COR-L47 (cell line): ENCODE measurements at places on chromosomes 5 and 9.
A peak's percentile ranks its signal among the peaks of the same experiment; 100 is the strongest.

DNA sequence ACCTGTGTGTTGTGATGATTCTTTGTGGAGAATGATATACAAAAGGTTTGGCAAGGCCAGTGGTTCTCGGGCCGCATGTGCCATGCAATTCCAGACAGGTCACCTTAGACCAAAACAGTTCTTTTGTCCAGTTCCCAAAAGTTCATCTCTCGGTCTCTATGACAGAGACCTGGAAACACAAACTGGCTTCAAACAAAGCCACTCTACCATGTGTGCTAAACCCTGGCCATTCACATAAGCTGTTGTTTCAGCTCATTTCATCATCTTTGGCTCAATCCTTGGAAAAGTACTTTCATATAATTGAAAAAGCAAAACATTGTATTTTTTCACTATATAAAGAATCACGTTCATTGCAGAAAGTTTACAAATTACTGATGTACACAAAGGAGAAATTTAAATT is 210.5 kb upstream of the SEMA6A start:
- DNase-seq = no peak

- no peak for DNase-seq
These were observed 92.5 kb downstream of the PCDH1 start for GRCh38 chr5:141785711-141786110.

DNA sequence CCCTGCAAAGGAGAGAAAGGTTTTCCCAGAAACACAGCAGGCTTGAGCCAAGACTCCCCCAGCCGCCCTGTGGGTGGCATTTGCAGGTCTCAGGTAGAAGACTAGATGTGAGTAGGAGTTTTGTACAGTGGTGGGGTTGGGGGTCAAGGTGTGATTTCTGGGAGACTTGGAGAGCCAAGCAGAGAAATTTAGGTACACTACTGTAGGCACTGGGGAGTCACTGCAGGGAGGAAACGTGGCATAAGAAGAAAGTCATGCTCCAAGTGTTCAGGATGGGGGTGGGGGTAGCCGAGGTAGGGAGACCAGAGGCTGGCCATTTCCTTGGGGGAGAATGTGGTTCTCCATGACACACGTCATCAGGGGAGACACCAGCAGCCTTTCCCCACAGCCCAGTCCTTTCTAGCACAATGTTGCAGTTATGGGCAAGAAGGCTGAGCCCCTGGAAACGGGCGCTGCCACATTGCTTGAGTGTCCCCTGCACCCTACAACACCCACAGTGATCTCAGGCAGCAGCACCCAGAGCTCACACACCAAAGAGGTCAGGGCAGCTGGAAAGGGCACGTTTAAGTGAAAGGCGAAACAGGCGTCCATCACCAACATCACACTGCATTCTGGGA is 210.5 kb downstream of the FSTL4 start:
- DNase-seq = no peak

- DNase-seq = no peak
These were observed 9.9 kb upstream of the B4GALT1 start for GRCh38 chr9:33177086-33177485.

DNA sequence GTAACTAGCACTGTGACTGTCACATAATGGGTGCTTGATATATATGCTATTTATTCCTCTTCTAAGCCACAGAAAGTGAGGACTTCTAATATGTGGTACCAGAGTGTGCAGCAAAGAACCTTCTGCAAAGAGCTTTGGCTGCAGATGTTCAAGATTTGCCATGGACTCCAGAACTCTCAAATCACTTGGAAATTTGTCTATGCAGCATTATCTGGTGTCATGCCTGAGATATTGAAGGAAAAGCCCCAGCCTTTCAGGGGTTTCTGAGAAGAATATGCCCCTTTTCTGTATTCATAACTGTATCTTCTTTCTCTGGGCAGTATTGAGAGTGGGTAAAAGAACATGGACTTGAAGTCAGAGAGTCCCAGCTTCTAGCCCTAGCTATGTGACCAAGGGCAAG is 4.8 kb upstream of the G3BP1 start:
- DNase-seq = no peak

- no peak for DNase-seq
These were observed 308.9 kb downstream of the SLIT3 start for GRCh38 chr5:168992016-168992415.

GRCh38 chr9:81531511-81531910 is 157.8 kb downstream of the TLE1 start:
- DNase-seq = no peak

DNA sequence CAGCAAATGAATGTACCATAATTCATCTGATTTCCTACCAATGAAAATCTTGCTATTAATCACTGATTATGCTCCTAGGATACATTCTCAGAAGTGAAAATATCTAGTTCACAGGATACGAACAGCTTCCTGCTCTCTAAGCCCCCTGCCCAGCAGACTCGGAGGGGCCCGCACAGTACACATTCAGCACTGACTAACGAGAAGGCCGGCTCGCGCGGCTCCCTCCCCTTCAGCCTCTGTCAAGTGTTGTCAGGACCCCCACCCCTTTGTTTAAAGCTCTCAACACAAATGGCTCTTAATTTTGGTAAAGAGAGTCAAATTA is 82.0 kb downstream of the PRRT1B start:
- no peak for DNase-seq

DNA sequence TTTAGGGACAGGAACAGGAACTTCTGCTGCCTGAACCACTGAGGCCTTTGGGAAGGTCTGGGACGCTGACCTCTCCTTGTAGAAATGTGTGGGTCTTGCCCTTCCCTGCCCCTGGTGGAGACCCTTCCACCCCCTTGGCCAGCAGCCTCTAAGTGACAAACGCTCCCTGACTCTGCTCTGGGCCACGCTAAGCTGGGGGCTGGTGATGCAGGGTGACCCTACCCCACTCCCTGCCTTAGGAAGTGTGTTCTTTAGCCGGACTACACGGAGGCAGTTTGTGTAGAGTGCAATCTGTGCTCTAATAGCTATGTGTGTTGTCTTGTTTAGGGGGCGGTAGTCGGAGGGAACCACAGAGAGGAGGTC is 123.0 kb downstream of the COL23A1 start:
- no peak for DNase-seq

- no peak for DNase-seq
These were observed 269.0 kb downstream of the DENND1A start for GRCh38 chr9:123660691-123661466.

GRCh38 chr9:111572950-111573604 is 26.4 kb downstream of the PTGR1 start:
- DNase-seq = peak; percentile 67

DNA sequence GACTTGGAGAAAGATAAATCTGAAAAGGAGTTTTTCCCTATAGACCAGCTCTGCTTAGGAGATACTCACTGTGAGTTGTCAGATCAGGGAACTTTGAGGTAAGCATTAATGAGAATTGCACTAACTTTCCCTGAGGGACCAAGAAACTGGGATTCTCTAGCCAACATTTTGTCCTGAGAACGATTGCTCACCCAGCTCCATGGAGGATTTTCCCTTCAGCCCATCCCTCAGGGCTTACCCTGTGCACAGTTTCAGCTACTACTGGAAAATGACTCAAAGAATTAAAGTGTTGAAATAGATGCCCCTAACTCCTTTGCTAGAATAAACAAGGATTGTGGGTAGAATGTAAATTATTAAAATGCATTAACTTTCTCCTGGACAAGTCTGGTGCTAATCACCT is 237.2 kb upstream of the IL12B start:
- no peak for DNase-seq

GRCh38 chr9:68648971-68649370 is 56.1 kb upstream of the PIP5K1B start:
- no peak for DNase-seq

DNA sequence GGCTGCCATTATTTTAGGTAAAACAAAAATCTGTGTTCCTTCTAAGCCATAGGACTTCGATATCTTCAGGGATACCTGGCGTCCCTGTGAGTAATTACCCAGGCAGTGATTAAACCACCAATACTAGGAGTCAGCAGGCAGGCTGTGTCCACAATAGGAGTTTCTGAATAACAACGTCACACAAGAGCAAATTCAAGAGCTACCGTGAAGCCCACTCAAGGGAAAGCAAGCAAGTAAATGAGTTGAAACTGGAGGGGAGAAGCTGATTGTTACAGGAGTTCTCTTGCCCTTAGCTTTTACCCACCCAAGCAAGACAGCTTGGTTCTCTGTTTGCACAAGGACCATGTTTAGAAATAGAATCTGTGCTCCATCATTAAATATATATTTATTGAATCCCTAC is 50.8 kb downstream of the SEMA5A start:
- DNase-seq = no peak

GRCh38 chr9:5269249-5269715 is 35.2 kb downstream of the RLN2 start:
- DNase-seq = no peak

DNA sequence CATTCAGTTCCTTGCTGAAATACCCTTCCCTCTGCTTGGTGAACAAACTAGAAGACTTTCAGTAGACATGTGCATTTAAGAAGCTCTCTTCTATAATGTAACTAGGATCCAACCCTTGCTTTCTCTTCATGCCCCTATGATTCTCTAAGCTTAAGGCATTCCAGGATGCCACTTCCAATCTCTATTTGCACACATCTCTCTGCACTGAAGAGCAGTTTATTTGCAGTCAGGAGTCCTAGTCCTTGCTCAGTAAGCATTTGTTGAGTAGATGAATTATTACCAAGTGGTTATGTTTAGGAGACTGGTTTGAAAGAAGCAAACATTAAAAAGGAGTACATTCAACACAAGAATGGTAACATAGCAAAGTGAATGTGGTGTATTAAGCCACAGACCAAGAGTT is 274.2 kb upstream of the KLF9 start:
- no peak for DNase-seq

GRCh38 chr5:77322406-77322805 is 111.9 kb downstream of the PDE8B start:
- peak; percentile 19 for DNase-seq

DNA sequence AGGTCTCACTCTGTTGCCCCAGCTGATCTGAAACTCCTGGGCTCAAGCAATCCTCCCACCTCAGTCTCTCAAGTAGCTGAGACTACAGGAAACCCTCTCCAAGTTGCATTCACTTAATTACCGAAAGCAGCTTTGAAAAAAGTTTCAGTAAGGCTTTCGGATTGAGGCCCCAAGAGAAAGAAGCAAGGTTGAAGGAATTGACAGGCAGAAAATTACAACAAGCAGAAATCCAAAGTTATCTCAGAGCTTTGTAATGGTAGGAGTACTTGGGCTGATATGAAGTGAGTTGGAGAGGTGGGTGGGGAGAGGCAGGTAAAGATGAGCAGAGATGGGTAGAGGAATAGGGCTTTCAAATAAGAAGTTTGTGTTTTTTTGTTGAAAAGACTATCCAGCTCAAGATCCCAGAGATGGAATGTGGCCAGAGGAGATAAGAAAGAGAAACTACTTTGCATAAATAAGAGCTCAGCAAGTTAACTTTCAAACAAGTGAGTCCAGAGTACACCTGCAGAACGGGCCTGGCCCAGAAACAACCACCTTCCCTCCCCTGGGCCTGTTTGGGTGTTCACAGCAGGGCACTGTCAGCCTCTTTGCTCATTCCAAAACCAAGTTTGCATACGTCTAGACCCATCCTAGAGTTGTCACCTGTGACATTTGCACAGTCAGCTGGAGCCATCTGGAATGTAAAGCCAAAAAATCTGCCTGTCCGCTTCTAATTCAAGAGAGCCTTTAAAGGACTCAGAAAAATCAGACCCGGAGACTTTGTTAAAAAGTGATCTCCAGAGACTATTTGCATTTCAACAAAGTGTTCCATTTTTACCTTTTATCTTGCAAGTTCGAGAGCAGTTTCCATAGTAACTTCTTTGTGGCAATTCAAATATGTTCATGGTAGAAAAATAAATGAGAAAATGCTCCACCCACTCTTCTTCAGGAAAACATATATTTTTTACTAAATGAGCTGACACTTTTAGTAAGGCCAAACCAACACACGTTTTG is 2.2 kb upstream of the CLINT1 start:
- no peak for DNase-seq

DNA sequence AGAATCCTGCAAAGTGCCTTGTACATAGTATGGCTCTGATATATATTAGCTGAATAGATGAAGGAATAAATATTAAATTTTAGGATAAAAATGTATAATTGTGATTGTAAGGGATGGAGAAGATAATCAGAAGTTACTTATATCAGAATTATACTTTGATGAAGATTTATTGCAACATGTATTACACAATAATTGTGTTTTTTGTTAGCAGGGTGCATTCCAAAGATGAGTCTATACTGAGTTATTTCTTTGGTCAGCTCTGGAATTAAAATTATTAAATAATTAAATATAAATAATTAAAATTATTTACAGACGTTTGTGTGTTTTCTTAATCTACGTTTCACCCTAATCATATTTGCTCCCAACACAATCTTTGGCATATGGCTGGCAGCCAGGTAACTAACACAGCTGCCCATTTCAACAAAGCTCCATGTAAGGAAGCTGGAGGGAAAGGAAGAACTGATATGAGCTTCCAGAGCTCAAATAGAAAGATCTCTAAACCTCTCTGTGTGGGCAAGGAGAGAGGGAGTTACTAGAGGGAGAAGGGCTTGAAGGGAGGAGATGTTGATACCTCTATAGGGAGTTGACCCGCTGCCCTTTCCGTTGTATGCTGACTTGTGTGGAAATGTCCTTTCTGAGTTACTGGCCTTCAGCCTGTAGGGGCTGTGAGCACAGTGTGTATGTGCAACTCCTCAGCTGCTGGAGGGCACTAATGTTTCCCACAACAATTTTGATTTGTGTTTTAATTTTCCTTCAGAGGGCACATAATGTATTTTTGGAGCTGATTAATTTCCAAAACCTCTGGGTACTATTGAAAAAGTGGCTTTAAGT is 403.4 kb downstream of the MAN2A1 start:
- DNase-seq = no peak

GRCh38 chr9:105118636-105119035 is 125.8 kb upstream of the SLC44A1 start:
- no peak for DNase-seq

DNA sequence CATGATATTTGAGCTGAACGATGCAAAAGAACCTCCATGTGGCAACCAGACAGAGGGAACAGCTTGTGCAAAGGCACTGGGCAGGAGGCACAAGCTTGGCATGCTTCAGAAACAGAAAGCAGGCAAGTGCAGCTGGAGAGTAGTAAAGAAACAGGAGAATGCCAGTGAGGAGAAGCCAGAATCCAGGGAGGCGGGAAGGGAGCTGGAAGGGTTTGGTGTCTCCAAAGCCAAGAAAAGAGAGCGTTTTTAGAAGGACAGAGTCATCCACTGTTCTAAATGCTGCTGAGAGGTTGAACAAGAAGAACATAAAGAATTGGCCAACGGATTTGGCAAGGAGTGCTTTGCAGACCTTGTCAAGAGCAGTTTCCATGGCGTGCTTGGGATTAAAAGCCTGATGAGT is 124.7 kb downstream of the TLE1 start:
- DNase-seq = no peak

GRCh38 chr5:135747824-135748223 is 86.6 kb upstream of the SLC25A48 start:
- no peak for DNase-seq

- DNase-seq = no peak
These were observed 862.1 kb downstream of the PTPRD start for GRCh38 chr9:9750719-9751118.

DNA sequence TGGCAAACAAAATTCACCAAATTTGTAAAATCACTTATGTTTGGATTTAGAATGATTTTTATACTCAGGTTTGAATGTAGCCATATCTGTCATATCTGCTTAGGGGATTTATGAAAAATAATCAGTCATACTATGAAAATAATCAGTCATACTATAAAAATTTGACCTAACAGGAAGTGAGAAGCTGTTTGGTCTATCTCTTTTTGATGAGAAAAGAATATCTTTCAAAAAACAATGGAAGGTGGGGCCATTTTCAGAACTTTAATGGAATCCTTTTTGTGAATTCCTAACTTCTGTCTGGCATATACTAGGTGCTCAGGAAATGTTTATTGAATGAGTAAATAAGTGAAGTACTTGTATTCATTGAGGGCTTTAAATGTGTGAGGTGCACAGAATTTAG is 70.1 kb downstream of the CWC27 start:
- no peak for DNase-seq
